ENCODE measurements at places on chromosomes 2 and 18.

DNA sequence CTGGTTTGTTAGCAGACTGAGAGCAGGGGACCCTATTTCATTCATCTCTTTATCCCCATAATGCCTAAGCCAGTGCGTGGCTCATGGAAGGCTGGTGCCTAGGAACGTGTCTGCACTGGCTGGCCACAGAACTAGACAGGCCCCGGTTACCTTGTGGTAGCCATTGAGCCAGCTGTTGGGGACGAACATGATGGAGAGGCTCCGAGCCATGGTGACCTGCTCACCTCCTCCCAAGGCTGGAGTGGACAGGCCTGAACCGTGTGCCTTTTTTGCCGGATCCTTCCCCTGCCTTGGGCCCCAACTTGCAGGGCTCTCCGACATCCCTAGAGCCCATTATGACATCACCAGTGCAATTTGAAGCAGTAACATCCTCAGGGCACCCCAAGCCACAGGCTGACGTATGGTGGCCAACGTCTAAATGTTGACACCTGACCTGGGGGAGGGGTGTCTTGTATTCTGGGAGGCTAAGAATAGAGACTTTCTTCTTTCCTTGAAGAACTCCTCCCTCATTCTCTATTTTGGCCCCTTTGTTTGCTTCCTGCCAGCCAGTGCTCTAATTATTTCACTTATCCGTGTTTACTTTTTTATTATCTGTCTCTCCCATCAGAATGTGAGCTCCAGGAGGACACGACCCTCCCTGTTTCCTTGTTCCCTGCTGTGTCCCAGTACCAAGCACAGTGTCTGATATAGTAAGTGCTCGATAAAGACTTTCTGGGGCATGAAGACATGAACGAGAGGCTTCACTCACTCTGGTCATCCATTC is 12.2 kb upstream of the DNPEP start:
- no peak for DNase-seq

- DNase-seq, result no peak
Measured at GRCh38 chr18:11115276-11115675, 34.1 kb downstream of the PIEZO2 start.

DNA sequence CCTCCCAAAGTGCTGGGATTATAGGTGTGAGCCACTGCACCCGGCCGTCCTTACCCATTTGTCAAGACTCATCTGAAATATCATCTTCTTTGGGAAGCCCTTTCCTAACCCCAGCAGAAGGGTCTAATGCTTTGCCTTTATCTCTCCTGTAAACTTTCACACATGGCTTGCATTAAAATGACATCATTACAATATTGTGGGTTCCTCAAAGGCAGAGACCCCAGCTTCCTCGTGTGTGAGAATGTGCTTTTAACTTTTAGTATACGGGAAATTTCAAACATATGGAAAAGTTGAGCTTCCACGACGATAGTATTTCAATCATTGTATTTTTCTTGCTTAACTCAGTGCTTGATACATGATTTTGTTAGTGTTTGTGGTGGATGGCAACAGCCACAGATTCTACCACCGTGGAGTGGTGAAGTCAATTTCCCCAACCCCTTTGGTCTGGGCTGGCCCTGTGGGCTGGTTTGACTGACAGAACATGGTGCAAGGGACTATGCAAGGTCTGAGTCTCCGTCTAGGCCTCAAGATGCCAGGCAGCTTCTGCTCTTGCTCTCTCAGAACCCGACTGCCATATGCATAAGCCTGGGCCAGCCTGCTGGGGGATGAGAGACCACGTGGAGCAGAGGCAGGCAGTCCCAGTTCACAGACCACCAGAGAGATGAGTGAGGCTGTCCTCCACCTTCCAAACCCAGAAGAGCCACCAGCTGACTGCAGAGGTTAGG is 39.9 kb downstream of the NGEF start:
- DNase-seq, result no peak

- no peak for DNase-seq
Measured at GRCh38 chr2:170782673-170783072, 12.5 kb downstream of the ERICH2 start.

- DNase-seq, result no peak
Measured at GRCh38 chr2:120233292-120233691, 10.1 kb upstream of the TMEM185B start.

All from occipital lobe (tissue), 3 donors.